Mesendoderm (in vitro differentiated cells): ENCODE measurements at places on chromosomes 3 and 15.

- no peak for DNase-seq
These were observed 622.8 kb upstream of the AGTR1 start for GRCh38 chr3:148074946-148075345.

GRCh38 chr15:37995461-37996347, 61.3 kb downstream of the TMCO5A start:
- DNase-seq = peak; percentile 69

DNA sequence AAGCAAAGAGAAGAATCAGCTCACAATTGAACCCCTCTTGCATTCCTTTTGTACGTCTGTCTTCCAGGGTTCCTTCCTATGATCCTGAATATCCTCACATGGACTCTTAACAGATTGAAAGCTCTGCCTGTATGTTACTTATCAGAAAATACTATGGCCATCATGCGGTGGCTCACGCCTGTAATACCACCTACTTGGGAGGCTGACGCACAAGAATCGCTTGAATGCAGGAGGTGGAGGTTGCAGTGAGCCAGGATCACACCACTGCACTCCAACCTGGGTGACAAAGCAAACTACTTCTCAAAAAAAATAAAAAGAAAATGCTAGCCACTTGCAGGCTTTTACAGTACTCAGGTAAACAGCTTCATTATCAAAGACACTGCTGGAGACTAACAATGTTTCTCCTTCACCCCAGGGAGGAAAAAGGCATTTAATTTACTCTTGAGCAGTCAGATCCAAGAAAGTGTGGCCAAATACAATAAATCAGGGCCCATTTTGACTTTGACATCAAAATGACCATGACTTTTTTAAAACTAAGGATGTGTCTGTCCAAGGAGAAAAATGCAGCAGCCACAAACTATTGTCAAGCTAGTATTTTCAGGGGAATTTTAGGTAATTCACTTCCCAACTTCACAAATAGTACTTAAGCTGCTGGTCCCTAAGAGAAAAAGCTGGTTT, 27.3 kb downstream of the NPTN start:
- DNase-seq = no peak

GRCh38 chr3:43776101-43776500, 85.4 kb downstream of the ABHD5 start:
- DNase-seq = no peak

DNA sequence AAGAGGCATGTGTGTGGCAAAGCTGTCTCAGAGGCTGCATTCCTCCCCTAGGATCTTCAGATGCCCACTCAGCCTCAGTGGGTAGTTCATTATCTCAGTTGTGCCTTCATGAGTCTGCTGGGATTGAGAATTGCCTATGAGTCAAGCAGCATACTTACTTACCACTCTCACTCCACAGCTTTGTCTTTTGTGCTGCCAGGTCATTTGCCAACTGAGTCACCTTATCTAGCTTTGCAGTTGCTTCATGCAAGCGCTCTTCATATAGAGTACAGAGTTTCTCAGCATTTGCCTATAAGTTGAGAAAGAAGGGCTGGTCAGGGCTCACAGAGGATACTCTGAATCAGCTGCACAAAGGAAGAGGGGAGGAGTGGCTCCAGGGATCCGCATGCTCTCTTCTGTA, 89.5 kb downstream of the MYH15 start:
- DNase-seq = no peak

- DNase-seq = no peak
These were observed 68.2 kb upstream of the SMAD3 start for GRCh38 chr15:66997212-66997611.

DNA sequence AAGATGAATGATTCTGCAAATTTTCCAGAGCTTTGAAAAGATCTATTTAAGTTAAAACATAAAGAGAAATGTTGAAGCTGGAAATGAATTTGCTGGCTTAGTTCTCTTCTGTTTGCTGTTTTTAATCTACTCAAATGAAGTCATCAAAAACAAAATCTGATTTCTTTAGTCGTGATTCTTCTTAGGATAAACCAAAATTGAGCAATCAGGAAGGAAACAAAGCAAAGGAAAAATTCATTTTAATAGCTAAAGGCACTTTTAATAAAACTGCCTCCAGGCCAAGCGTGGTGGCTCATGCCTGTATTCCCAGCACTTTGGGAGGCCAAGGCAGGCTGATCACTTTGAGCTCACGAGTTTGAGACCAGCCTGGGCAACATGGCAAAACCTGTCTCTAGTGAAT, 91.2 kb downstream of the DUT start:
- DNase-seq = no peak

GRCh38 chr15:101149864-101150722, 101.8 kb downstream of the CHSY1 start:
- DNase-seq = no peak

DNA sequence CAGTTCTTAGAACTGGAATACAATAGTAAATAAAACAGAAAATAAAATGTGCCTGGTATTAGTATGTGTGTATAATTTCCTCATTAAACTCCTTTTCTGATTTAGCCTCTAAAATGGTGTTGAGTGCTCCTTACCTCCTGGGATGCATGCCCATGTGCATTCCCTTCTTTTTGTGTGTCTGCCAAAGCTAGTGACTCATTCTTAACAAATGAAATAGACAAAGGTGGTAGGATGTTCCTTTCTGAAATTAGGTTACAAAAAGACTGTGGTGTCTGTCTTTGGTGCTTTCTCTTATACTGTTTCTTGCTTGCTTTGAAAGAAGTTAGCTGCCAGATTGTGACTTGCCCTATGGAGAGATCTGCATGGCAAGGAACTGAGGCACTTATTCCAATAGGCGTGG, 623.7 kb downstream of the GRM7 start:
- no peak for DNase-seq

DNA sequence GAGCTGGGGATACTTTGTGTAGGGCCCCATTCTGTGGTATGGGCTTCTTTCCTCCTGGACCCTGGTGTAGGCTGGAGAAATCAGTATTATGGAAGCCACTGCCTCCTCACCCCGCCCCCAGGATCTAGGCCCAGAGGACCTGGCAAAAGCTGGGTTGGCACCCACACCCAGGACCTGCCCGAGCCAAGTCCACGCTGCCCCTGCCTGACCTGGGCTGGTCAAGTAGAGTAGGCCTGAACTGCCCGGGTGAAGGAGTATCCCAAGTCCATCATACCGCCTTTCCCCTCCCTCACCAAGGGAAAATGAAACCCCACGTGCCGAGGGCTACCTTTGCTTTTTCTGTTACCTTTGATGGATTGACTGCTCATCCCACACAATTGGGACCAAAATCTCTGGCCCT, 37.7 kb upstream of the TRAK1 start:
- no peak for DNase-seq

DNA sequence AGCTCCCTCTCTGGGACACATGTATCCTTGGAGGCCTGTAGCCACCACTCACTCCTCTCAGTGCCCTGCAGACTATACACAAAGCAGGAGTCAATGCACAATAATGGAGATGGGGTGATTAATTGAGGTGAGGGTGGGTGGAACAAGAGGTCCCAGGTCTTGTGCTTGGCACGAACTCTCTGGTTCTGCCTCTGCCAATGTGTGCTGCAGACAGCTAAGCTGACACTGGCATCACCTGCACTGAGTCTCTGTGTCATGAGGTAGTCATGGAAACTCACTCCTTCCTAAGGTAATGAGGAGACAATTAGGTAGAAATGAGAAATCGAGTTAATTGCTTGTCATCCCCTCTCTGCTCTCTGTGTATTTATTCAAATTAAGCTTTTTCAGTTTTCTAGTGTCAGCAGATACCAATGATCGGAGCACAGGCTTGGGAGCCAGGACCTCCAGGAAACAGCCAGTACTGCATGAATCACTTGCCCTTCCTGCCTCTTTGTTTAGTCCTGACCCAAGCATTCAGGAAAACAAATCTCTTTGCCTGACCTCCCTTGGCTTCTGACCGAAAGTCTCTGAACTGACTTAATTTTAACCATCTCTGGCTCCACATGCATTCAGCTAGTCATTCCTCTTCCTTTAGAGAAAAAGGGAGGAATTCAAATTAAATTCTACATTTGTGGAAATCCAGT, 56.7 kb downstream of the DRD3 start:
- no peak for DNase-seq

GRCh38 chr15:70636540-70637165, 126.7 kb downstream of the UACA start:
- DNase-seq = peak; percentile 51

- peak; percentile 46 for DNase-seq
These were observed 119.9 kb upstream of the FHIT start for GRCh38 chr3:61371123-61371522.

DNA sequence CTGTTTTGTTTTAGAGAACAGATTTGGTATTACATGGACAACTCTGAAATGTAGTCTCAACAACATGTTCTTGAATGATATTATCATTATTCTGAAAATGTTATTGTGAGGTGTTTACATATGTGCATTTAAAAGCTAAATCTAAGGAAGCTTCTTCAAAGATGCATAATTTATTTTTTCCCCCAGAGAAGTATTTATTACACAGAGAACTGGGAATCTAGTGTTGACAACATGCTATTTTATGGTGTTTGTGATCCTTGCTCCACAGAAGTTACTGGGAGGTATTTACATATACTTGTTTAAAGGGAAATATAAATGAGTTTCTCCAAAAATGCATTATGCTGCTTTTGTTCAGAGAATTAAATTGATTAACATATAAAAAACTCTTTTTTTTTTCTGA, 18.3 kb upstream of the TUBGCP5 start:
- no peak for DNase-seq

GRCh38 chr3:183506674-183507320, 48.7 kb downstream of the KLHL6 start:
- no peak for DNase-seq

- peak; percentile 47 for DNase-seq
These were observed 84.4 kb upstream of the RGMA start for GRCh38 chr15:93173369-93173768.

GRCh38 chr3:185825639-185826481, 1.0 kb upstream of the IGF2BP2 start:
- DNase-seq = peak; percentile 88

DNA sequence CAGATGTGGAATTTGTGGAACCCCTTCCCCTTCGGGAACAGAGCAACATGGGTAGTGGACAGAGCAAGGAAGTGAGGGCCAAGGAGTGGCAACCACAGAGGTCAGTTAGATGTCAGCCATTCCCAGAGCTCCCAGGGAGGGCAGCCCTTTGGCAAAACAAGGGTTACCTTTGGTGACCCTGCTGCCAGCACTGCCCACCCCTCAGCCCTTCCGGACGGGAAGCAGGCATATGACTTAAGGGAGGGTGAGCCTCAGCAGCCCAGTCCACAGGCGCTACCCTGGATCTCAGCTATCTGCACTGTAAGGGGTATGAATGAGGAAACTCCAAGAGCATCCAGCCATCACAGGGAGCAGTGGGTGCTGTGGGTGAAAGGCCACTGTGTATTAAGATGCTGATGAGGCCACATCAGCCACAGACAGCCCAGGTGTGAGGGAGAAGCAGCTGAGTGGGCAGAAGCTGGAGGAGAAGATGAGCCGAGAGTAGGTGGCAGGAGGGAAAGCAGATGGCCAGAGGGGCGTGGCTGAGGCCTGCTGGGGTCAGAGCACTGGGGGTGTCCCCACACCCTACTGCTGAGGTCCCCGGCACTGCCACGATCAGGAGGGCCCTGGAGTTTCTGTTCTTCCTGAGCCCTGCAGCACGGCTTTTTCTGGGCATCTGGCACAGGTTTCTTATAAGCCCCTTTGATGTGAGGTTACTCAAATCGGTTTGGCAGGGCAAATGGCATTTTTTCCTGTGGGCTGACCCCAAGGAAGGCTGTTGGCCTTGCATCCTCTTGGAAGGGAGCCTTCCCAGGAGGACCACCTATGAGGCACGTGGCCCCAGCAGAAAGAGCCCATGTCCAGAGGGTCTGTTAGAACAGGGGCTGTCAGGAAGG, 6.2 kb downstream of the PLA2G4D start:
- DNase-seq = no peak

GRCh38 chr3:16286161-16286560, 21.1 kb downstream of the OXNAD1 start:
- no peak for DNase-seq

DNA sequence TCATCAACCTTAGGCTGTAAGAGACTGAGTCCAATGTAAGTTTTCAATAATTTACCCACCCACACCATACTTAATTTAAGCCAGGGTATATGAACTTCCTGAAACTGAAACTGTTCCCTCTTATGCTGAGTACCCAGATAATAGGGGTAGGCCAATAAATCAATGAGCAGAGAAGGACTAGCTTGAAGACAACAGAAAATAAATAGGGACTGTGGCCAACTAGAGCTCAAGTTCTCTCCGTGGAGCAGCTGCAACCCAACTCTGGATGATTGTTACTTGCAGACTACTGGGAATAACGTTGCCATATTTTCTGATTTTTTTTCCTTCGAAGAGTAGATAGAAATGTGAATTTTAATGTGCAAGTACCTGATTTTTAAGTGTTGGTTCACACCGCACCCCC, 128.0 kb downstream of the ATG7 start:
- DNase-seq = no peak

GRCh38 chr15:82807920-82808633, 1.4 kb upstream of the WHAMM start:
- DNase-seq = peak; percentile 16

GRCh38 chr15:33234020-33234461, 39.5 kb upstream of the FMN1 start:
- DNase-seq = peak; percentile 74

DNA sequence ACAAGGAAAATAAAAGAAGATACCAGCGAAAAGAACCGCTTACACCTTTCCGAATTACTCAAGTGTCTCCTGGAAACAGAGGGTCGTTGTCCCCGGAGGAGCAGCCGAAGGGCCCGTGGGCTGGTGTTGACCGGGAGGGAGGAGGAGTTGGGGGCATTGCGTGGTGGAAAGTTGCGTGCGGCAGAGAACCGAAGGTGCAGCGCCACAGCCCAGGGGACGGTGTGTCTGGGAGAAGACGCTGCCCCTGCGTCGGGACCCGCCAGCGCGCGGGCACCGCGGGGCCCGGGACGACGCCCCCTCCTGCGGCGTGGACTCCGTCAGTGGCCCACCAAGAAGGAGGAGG, 325 bp downstream of the ALCAM start:
- no peak for DNase-seq

- peak; percentile 91 for DNase-seq
These were observed 15.6 kb upstream of the DAG1 start for GRCh38 chr3:49454458-49454857.

DNA sequence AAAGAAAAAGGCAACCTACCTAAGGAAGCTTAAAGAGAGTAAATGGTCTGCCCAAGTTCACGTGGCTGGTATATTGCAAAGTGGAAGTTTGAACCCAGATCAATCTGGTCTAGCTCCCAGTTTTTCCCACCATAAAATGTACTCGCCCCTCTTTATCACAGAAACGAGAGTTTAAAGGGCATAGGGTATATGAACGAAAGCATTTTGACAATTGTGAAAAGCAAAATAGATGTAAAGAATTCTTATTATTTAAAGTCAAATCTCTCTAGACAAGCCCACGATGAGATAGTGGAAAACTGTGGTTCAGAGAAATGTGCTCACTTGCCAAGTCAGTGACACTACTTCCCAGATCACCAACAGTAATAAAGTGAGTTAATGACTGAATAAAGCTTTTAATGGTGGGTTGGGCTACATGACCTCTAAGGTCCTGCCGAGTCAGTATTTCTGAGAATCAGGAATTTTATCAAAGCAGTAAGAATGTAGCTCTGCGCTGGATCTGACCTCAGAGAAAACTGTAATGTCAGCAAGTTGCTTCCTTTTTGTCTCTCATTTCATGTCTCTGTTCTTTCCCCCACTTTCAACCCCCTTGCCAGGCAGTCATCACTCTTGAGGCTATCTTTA, 23.3 kb upstream of the NEO1 start:
- no peak for DNase-seq
